T-cell (primary cell): ENCODE measurements at places on chromosomes 12 and 14. TPM values are rescaled to one million over a fixed set of nuclear protein-coding genes. Genes with fewer than 3 reads are reported as not detected.

- DNase-seq, result no peak
These were observed 172.4 kb upstream of the GRIN2B start for GRCh38 chr12:14153803-14154202.

GRCh38 chr14:69711881-69712560 is 54.9 kb upstream of the SRSF5 start:
- no peak for DNase-seq

TAS2R9 gene
- total RNA-seq, result not detected

DNA sequence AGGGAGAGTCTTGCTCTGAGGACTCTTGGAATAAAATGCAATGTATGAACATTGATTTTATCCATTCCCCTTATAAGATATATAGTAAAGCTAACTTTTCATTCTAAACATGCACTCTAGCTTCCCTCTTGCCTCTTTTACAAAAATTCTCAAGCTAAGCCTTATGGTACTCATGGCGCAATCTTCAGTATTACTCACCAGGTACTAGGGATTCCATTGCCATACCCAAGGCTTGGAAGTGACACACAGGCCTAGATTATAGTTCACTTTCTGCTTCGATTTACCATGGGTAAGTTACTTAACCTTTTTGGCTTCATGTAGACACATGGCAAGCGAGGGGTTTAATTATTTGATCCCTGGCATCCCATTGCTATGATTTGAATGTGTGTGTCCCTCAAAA is 331.5 kb downstream of the LRIG3 start:
- no peak for DNase-seq

DNA sequence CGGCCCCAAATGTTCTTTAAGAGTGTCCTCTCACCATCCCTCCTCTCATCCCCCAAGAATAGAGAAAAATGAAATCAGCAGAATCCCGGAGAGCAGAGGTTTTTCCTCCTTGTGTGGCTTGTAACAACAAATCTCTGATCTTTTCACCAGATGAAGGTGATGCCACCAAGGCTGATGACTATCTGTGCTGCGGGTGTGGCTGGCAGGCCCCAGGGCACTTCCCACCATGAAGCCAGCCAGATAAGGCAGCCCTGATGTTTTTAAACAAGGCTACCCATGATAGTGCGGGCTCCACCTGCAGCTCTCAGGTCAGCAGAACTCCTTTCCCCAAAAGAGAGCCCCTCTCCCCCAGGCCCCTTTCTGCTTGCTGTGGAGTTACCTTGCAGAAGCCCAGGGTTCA is 58.0 kb upstream of the PARP11 start:
- peak; percentile 16 for DNase-seq
